DMS 273 treated with DMSO at 0.1 percent for 48 hours (cell line): ENCODE measurements at places on chromosomes 4 and X.

GRCh38 chr4:86223472-86223871, 136.4 kb downstream of the MAPK10 start:
- peak; percentile 30 for DNase-seq

DNA sequence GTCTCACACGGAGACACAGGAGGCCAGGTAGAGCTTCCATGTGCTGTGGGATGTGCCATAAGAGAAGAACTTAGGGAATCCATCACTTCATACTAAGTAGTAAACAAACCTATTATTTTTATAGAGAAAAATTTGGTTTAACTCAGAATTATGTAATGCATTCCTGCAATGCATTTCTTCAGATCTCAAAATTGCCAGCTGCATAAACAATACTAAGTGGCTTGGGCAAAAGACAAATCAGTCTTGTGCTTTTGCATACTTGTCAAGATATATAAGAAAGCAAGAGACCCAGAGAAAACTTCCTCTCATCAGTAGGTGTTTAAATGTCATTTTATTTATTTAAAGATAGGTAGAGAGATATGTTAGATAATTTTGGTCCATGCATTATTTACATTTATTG, 382.1 kb upstream of the CTSO start:
- DNase-seq = no peak

- no peak for DNase-seq
Measured at GRCh38 chrX:3678328-3678727, 35.1 kb downstream of the PRKX start.

GRCh38 chr4:26131711-26132110, 189.1 kb upstream of the RBPJ start:
- DNase-seq = no peak

- DNase-seq = no peak
Measured at GRCh38 chr4:41725254-41725653, 23.3 kb downstream of the PHOX2B start.

DNA sequence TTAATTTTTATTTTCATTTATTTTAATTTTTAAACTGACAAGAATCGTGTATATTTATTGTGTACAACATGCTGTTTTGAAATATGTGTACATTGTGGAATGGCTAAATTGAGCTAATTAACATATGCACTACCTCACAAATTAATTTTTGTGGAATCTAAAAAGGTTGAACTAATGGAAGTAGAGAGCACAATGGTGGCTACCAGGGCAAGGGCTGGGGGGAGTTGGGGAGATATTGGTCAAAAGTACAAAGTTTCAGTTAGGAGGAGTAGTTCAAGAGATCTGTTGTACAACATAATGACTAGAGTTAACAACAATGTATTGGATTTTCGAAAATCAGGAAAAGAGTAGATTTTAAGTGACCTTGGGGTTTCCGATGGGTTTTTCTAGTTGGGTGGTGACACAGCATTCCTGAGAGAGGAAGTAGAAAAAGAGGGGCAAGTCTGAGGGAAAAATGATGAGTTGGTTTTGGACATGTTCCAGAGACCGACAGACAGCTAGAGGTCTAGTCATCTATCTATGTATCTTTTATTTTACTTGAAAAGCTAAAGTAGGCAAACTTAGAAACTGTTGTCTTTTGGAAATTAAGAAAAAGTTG, 23.2 kb downstream of the APOO start:
- DNase-seq = no peak

DNA sequence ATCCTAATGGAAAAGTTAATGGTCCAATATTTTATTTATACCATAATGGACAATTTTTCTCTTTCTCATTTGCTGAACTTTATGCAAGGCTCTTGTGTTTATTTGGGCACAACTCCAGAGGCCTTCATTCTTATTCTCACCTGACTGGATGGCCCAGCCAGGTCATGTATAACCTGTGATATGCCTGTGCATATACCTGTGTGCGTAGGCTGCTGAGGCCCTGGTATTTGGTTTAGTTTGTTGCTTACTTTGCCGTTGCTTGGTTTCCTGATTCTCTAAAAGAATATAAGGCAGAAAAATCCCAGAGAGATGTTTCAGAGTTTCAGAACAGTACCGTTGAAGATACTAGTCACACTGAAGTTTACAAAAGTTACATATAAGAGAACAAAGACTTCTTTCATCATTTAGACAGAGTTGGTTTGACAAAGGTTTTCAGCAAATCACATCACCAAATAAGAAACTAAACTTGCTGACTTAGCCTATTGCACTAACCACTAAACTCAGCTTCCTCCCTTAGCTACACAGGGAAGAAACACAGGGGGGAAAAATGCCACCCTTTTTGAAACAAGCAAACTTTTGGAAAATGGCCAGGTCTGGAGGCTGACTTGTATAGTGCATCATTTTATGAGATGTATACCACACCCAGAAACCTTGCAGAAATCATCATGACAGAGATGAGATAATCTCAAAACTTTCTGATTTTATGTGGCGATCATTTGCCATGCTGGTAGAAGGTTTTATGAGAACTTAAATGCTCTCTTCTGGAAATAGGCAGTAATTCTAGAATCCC, 248.5 kb downstream of the GRIA3 start:
- DNase-seq = no peak

DNA sequence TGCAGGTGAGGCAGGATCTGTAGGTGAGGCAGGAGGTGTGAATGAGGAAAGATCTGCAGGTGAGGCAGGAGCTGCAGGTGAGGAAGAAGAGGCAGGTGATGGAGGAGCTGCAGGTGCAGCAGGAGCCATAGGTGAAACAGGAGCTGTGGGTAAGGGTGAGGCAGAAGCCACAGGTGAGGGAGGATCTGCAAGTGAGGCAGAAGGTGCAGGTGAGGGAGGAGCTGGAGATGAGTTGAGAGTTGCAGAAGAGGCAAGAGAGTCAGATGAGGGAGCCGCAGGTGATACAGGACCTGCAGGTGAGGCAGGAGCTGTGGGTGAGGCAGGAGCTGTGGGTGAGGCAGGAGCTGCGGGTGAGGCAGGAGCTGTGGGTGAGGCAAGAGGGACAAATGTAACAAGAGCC, 27.1 kb upstream of the PNMA3 start:
- no peak for DNase-seq

- no peak for DNase-seq
Measured at GRCh38 chrX:43973249-43974099, at the start of gene NDP. Gene NDP (minus strand): TSS chrX:43973390. CDS start chrX:43958645, 14,745 bp downstream.

GRCh38 chr4:26323821-26324220, 3.0 kb downstream of the RBPJ start:
- DNase-seq = no peak

DNA sequence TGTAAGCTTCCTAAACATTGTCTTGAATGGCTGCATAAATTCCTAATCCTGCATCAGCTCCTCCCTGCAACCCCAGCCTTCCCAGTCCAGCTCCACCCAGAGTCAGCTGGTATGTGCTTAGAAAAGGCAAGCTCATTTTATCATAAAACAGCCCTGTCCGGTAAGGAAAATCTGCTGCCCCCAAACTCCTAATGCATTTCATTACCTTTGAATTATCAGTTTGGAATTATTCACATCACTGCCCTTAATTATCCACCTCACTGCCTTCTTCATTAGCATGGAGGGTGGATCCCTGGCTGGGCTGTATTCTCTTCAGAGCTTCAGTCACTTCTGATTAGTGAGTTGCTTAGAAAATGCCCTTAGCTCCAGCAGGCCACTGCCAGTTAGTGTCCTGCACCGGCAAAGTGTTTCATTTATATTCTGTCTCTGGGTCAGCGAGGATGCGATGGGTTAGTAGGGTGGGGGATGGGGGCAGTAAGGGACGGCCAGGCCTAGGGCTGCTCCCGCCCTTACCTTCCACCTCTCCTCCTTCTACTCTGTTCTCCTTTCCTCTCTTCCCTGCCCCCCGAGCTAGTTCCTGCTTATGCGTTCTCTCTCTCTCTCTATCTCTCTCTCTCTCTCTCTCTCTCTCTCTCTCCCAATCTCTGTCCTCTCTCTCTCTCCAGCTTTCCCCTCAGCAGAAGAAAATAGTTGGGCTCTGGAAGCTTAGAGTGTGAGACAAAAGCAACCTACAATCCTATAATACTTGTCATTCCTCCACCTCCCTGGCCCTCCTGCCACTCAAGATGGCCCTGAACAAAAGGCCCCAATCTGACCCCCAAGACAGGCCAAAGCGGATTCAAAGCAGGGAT, 174.8 kb upstream of the KLF3 start:
- no peak for DNase-seq

DNA sequence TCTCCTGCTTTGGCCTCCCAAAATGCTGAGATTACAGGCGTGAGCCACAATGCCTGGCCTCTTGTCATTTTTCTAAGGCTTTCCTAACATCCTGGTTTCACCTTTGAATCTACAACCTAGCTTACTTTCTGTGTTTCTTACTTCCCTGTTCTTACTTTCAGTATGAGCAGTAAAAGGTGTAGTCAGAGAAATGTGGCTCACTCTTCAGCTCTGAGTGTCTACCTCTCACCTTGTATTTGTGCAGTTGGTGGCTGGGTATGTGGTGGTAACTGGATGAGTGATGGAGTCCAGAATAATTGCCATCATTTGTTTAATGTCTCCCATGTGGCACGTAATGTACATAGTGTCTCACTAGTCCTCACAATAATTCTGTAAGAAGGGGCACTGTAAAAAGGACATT, 19.1 kb upstream of the CXCL11 start:
- DNase-seq = no peak

GRCh38 chr4:19831644-19832285, 419.9 kb upstream of the SLIT2 start:
- no peak for DNase-seq

DNA sequence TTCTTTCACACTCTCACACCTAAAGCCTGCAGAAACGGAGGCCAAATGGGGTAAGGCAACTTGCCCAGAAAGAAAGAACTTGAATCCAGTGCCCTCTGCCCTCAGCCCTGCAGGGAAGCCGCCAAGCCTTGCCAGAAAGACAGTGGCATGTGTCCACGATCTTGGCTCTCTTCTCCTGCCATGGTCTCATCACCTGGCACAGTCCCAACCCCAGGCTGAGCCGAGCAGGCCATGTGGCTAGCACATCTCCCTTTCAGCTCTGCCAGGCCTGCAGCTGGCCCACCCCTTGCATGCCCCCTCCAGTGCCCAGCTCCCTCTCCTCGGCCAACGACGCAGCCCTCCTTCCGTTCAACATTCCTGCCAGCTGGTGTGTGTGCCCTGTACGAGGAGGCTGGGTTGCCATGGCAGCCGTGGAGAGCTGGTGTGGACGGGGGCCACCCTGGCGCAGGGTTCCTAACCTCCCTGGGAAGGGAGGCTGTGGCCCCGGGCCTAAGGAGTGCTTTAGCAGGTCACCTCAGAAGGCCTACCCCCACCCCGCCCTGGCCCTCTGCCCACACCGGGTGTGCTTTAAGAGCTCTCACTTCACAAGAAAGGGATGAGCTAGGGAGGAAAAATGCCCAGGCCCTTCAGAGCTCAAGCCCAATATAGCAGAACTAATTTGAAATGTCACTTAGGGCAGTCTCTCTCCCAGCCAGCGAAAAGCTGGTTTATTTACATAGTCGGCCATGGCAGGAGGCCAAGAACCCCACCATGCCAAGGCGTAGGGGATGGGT, 73.0 kb upstream of the PJA1 start:
- DNase-seq = peak; percentile 75

DNA sequence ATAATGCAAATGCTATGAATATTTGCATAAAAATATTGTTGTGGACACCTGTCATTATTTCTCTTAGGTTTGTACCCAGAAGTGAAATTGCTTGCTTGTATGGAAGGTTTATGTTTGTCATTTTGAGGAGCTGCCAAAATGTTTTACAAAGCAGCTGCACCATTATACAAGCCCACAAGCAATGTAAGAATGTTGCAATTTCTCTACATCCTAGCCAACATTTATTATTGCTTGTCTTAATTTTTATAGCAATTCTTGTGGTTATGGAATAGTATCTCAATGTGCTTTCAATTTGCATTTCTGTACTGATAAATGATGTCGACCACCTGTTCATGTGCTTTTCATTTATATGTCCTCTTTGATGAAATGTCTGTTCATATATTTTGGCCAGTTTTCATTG, 18.7 kb upstream of the RBMX start:
- no peak for DNase-seq

DNA sequence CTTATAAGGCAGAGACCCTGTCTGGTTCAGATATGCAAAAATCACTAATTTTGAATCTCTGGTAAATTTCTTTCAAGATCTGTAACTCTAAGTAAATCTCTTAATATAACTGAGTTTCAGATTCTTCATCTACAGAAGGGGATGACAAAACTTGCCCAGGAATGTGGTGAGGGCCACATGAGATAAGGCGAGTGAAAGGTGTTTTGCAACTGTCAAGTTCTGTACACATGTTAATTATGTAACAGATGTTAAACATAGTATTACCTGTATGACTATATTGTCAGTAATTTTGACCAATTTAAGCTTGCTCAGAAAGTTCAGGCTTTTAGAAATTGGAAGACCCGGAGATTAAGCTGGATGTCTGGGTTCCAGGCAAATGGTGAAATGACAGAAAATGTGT, 549 bp upstream of the GLRB start:
- DNase-seq = no peak

GRCh38 chr4:1997712-1998111, 11.1 kb downstream of the NELFA start:
- DNase-seq = no peak

DNA sequence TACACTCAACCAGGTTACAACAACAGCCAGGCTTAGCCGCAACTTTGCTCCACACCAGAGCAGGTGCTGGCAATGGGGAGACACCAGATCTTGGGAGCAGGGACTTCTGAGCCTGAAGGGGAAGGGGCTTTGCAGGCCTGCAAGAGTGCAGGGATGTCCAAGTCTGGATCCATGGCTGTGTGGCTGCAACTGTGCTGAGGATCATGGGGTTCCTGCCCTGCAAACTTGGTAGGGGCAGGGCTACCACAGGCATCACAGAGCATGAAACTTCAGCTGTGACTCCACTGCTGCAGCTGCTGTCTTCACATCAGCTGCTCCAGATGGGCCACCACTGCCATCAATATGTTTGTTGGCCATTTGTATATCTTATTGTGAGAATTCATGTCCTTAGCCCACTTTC, 340.4 kb downstream of the FSTL5 start:
- no peak for DNase-seq

GRCh38 chr4:142719854-142720541, 126.1 kb downstream of the INPP4B start:
- DNase-seq = no peak

- no peak for DNase-seq
Measured at GRCh38 chr4:31917334-31917733, 1197.2 kb downstream of the PCDH7 start.

DNA sequence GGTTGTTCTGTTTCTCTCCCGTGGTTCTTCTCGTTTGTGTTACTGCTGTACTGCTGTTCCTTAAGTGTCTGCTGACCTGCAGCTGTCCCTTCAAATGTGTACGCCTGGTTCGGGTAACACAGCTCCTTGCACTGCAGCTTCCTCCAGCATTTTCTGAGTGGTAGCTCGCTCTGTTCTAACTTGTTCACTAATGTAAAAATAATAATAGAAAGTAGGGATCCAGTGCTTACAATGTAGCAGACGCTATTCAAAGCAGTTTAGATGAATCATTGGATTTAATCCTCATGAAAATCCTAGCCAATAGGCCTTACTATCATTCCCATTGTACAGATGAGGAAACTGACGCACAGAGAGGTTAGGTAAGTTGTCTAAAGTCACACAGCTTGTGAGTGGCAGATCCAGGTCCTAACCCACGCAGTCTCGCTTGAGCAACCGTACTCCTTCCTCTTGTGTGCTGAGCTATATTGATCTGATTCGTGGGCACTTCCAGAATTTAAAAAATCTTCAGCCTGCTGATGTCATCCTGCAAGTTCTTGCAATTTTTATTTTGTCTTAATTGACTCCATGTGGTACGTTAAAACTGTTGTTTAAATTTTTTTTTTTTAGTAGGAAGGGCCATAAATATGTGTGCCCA, 448.2 kb upstream of the FAT1 start:
- no peak for DNase-seq

GRCh38 chr4:116015549-116015948, 902.1 kb upstream of the NDST4 start:
- DNase-seq = no peak

GRCh38 chr4:162659716-162660115, 495.9 kb upstream of the FSTL5 start:
- no peak for DNase-seq
